Stimulated activated CD4-positive, alpha-beta T cell treated with anti-CD3 and anti-CD28 coated beads, Interleukin-12 subunit alpha, Interleukin-12 subunit beta, amount 100 ng/mL, for 4 hours (primary cell): ENCODE measurements at places on chromosomes 13 and 19.

DNA sequence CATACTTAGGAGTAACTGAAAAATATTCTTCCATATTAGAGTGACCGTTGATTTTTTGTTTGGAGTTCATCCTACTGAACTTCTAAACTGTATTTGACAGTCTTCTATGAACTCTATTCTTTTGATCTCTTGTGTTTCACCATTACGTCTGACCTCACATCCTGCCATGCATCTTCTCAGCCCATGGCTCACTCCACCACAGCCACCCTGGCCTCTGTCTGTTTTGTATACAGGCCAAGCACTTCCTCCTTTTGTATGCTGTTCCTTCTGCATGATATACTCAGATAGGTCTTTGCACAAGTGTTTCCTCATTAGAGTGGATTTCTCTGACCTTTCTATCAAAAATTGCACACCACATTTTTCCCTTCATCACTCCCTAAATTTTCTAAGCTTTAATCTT lies 119.9 kb downstream of the MAB21L1 start:
- no peak for DNase-seq

GRCh38 chr19:6250024-6250615 lies 29.7 kb downstream of the MLLT1 start:
- no peak for DNase-seq

GRCh38 chr19:10118960-10119359 lies 739 bp downstream of the EIF3G start:
- no peak for DNase-seq

GRCh38 chr19:782185-782877 lies 14.9 kb upstream of the PTBP1 start:
- DNase-seq = no peak

GRCh38 chr13:41213316-41213715 lies 18.9 kb upstream of the KBTBD7 start:
- DNase-seq = no peak

GRCh38 chr13:91308299-91308698 lies 39.2 kb upstream of the MIR17HG start:
- no peak for DNase-seq

- DNase-seq = no peak
Measured at GRCh38 chr19:7440188-7440975, 48.5 kb downstream of the PEX11G start.
